ENCODE measurements at places on chromosomes 16 and 17. TPM values are rescaled to one million over a fixed set of nuclear protein-coding genes. Genes with fewer than 3 reads are reported as not detected.
A peak's percentile ranks its signal among the peaks of the same experiment; 100 is the strongest.

- no peak overlapping the region for H3K4me3 ChIP-seq
- no peaks in the 10 kb centered on the region for H3K36me3 ChIP-seq
- no peak for DNase-seq
- no peaks in the 10 kb centered on the region for H3K27me3 ChIP-seq
- no peak overlapping the region for H3K27ac ChIP-seq
- H3K4me1 ChIP-seq, result peaks cover 2% of the 10 kb centered on the region
These were observed 17.0 kb downstream of the RDM1 start for GRCh38 chr17:35913609-35914008.

GRCh38 chr17:31387438-31387837 lies 4.0 kb upstream of the RAB11FIP4 start:
- no peaks in the 10 kb centered on the region for H3K36me3 ChIP-seq
- no peaks in the 10 kb centered on the region for H3K27me3 ChIP-seq
- no peak overlapping the region for H3K27ac ChIP-seq
- DNase-seq, result no peak
- no peaks in the 10 kb centered on the region for H3K4me1 ChIP-seq

- DNase-seq, result peak; percentile 39
- no peak overlapping the region for H3K4me3 ChIP-seq
- no peak overlapping the region for H3K27ac ChIP-seq
- no peaks in the 10 kb centered on the region for H3K27me3 ChIP-seq
- H3K36me3 ChIP-seq, result no peaks in the 10 kb centered on the region
These were observed 5.1 kb downstream of the STH start for GRCh38 chr17:46003907-46004748.

DNA sequence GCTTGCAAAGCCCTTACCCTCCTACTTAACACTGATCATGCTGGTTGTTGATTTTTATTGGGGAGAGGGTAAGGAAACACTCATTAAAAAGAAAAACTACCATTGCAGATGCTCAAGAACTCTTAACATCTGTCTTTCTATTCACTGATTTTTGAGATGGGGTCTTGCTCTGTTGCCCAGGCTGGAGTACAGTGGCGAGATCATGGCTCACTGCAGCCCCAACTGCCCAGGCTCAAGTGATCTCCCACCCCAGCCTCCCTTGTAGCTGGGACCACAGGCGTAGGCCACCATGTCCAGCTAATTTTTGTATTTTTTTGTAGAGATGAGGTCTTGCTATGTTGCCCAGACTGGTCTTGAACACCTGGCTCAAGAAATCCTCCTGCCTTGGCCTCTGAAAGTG lies 14.5 kb downstream of the EMC8 start:
- peaks cover 41% of the 10 kb centered on the region for H3K36me3 ChIP-seq
- no peak for DNase-seq
- no peak overlapping the region for H3K27ac ChIP-seq
- no peak overlapping the region for H3K4me3 ChIP-seq
- H3K4me1 ChIP-seq, result peaks cover 3% of the 10 kb centered on the region

GRCh38 chr17:44770166-44770925 lies 11.6 kb downstream of the ADAM11 start:
- H3K4me3 ChIP-seq, result no peak overlapping the region
- H3K27me3 ChIP-seq, result peaks cover 4% of the 10 kb centered on the region
- H3K4me1 ChIP-seq, result peaks cover 5% of the 10 kb centered on the region
- no peaks in the 10 kb centered on the region for H3K36me3 ChIP-seq
- no peak overlapping the region for H3K27ac ChIP-seq

DNA sequence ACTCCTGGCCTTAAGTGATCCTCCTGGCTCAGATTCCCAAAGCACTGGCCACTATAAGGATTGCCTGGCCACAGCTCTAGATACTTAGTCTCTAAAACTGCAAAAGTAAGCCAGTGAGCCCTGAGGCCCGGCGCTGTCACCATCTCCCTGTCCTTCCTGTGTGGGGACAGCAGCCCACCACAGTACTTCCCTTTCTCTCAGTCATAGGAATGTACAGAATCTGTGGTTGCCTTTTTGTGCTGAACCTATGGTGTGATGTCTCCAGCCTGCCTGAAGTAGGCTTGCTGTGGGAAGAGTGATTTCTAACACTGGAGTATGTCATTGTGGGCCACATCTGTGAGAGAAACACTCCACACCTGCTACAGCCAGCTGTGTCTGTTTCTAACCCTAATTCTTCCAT lies 24.7 kb downstream of the NTAN1 start:
- no peak for DNase-seq
- no peak overlapping the region for H3K27ac ChIP-seq
- peaks cover 13% of the 10 kb centered on the region for H3K4me1 ChIP-seq
- H3K27me3 ChIP-seq, result no peaks in the 10 kb centered on the region
- no peak overlapping the region for H3K4me3 ChIP-seq
- peaks cover 50% of the 10 kb centered on the region for H3K36me3 ChIP-seq

GRCh38 chr16:29321585-29321984 lies 84.9 kb downstream of the NPIPB11 start:
- no peak overlapping the region for H3K27ac ChIP-seq
- DNase-seq, result no peak
- no peaks in the 10 kb centered on the region for H3K36me3 ChIP-seq
- H3K4me3 ChIP-seq, result no peak overlapping the region

- DNase-seq, result no peak
- peaks cover 26% of the 10 kb centered on the region for H3K36me3 ChIP-seq
- H3K4me3 ChIP-seq, result no peak overlapping the region
- no peak overlapping the region for H3K27ac ChIP-seq
- no peaks in the 10 kb centered on the region for H3K27me3 ChIP-seq
These were observed 85.3 kb downstream of the NDEL1 start for GRCh38 chr17:8520981-8521380.

- no peak for DNase-seq
- H3K27me3 ChIP-seq, result peaks cover 2% of the 10 kb centered on the region
- H3K27ac ChIP-seq, result no peak overlapping the region
- no peaks in the 10 kb centered on the region for H3K36me3 ChIP-seq
- H3K4me1 ChIP-seq, result no peaks in the 10 kb centered on the region
These were observed 323.8 kb upstream of the TNRC6C start for GRCh38 chr17:77634710-77635109.

DNA sequence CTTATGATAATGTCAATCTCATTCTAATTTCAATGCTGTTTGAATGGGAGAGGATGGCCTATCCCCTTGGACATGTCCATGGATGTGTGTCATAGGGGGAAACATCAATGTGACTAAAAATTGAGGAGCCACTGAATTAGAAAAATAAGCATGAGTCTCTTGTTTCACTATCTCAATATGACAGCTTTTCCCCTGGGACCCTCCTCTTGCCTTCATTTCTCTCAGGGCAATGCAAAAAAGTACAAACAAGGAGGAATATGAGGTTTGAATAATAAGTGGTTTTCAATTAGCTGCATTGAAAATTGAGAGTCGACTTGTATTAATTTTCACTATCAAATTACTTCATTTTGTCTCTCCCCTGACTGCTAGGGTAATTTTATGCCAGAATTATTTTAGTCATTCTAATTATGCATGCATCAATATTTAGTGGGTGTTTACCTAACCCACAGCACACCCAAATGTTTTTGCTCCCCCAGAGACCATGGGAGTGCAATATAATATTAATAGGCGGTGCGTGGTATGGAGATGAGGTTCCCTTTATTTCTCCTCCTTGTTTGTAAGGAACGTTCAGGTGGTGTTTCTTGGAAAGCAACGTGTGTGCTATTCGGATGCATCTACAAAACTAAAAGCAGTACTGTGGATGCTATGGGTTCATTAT lies 6.8 kb upstream of the SDR42E1 start:
- no peak overlapping the region for H3K4me3 ChIP-seq
- H3K27me3 ChIP-seq, result no peaks in the 10 kb centered on the region
- no peak for DNase-seq
- no peaks in the 10 kb centered on the region for H3K36me3 ChIP-seq

DNA sequence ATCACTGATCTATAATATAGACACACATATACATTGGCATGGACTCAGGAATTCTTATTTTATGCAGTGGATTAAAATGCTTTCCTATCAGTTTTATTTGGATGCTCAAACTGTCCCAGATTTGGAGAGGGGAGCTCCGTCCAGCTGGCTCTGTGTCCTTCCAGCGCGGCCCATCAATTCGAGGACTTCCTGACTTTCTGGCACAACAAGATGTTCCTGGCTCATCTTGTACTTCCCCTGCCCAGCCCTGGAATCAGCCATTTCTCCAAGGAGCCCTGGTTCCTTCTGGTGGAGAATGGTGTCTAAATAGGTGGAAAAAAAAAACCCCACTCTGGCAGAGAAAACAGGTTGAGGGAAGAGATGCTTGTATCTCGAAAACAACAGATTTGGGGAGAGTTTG lies 94.5 kb downstream of the CRISPLD2 start:
- H3K27ac ChIP-seq, result no peak overlapping the region
- no peak for DNase-seq
- H3K36me3 ChIP-seq, result no peaks in the 10 kb centered on the region

GRCh38 chr17:79930877-79931816 lies 91.9 kb upstream of the CBX4 start:
- no peak overlapping the region for H3K27ac ChIP-seq
- no peak for DNase-seq
- peaks cover 3% of the 10 kb centered on the region for H3K4me1 ChIP-seq
- no peak overlapping the region for H3K4me3 ChIP-seq
- no peaks in the 10 kb centered on the region for H3K36me3 ChIP-seq

DNA sequence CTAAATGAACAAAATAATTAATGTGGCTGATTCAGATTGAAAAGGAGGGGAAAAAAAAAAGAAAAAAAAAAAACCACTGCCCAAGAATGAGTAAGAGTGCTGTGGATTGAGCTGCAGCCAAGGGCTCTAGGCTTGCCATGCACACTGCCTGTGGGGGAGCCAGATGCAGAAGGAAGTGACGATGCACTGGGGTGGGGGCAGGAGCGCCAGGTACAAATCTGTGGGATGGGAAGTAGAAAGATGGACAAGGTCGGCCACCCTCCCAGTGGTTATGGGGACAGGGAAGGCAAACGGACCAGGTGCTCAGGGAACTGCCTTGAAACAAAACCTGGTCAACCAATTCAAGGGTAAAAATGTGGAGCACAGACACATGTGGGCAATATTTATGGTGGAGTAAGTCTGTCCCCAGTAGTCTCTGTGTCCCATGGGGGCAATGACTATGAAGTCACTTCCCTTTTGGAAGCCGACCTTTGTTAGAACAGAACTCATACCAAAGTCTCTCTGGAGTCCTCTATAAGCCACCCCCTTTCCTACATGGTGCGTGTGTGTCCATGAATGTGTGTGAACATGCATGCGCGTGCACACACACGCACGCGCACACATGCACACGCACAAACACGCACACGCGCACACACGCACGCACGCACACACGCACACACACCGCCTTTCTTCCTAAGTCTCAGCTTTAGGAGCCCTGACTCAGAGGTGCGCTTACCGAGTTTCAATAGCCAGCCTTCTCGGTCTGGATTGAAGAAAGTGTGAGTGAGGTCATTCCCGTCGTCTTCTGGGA lies 84.3 kb downstream of the CYTH1 start:
- H3K27ac ChIP-seq, result no peak overlapping the region
- no peaks in the 10 kb centered on the region for H3K27me3 ChIP-seq
- no peak for DNase-seq

DNA sequence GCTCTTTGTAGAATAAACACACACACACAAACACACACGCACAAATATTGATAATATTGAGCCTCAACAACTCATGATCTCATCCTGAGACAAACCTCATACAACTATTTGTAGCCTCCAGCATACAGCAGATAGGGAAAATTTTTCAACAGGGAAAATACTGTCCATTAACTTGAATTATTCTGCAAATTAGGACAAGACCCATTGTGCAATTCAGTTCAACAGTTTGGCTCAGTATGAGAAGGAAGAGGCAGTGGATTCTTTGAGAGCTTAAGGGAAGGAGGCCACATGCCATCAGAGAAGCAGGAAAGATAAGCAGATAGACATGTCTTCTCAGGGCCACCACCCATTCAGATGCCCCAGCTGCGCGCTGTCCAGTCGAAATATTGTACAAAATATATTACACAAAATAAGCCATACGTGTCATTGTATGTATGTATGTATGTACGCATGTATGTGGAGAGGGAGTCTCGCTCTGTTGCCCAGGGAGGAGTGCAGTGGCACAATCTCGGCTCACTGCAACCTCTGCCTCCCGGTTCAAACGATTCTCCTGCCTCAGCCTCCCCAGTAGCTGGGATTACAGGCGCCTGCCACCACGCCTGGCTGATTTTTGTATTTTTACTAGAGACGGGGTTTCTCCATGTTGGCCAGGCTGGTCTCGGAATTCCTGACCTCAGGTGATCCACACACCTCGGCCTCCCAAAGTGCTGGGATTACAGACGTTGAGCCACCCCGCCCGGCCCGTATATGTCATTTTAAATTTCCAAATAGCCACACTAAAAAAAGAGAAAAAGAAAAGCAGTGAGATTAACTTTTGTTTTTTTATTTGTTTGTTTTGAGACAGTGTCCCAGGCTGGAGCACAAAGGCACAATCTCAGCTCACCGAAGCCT lies 1.8 kb downstream of the ZC3H7A start:
- peak overlapping the region; percentile 98 for H3K27ac ChIP-seq
- H3K4me3 ChIP-seq, result no peak overlapping the region
- no peaks in the 10 kb centered on the region for H3K36me3 ChIP-seq
- H3K4me1 ChIP-seq, result peaks cover 40% of the 10 kb centered on the region

GRCh38 chr17:73429440-73430164 lies 117.8 kb upstream of the CDC42EP4 start:
- no peaks in the 10 kb centered on the region for H3K4me1 ChIP-seq
- DNase-seq, result peak; percentile 91
- no peak overlapping the region for H3K4me3 ChIP-seq
- no peaks in the 10 kb centered on the region for H3K36me3 ChIP-seq
- no peaks in the 10 kb centered on the region for H3K27me3 ChIP-seq

- no peak for DNase-seq
- H3K27me3 ChIP-seq, result no peaks in the 10 kb centered on the region
- no peak overlapping the region for H3K4me3 ChIP-seq
- no peaks in the 10 kb centered on the region for H3K4me1 ChIP-seq
- no peak overlapping the region for H3K27ac ChIP-seq
- no peaks in the 10 kb centered on the region for H3K36me3 ChIP-seq
These were observed 64.7 kb downstream of the ELAC2 start for GRCh38 chr17:12953156-12953555.

DNA sequence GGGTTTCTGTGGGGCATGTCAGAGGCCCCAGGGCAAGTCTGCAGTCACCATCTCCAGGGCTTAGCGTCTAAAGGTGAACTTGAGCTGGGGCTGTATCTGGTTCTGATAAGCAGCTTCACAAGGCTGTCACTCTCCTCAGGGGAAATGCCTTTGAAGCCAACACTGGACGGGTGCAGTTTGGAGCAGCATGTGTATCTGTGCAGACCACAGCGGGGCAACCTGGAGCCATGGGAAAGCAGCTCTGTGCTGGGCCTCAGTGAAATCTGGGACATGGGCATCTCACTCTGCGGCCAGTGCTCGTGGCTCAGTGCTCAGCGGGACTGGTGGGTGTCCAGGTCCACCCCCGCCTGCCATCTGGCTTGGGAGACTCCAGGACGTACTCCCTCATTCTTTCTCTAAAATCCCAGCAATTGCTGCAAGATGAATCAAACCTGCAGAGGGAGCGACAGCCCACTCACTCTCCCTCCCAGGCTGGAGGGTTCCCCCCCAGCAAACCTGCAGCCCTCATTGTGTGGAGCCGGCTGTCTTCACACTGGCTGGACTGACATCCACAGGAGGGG lies 63.5 kb downstream of the PRMT7 start:
- DNase-seq, result no peak
- no peak overlapping the region for H3K4me3 ChIP-seq
- H3K4me1 ChIP-seq, result no peaks in the 10 kb centered on the region

The SSH2 gene
- 8.6 TPM for total RNA-seq

The CPHXL2 gene
- not detected for total RNA-seq

The NOD2 gene
- 0.61 TPM for total RNA-seq

The TOM1L1 gene
- 119 TPM for total RNA-seq

The TMC8 gene
- 14.5 TPM for total RNA-seq

The VMO1 gene
- total RNA-seq, result 1.8 TPM

The TBX4 gene
- total RNA-seq, result not detected

The GTF3C1 gene
- total RNA-seq, result 28.0 TPM

The GDPD1 gene
- 1.4 TPM for total RNA-seq

The NUPR1 gene
- 10.9 TPM for total RNA-seq

The LCAT gene
- 87.3 TPM for total RNA-seq

The NR1D1 gene
- 0.84 TPM for total RNA-seq
